ENCODE measurements at places on chromosomes 6 and 20. TPM values are rescaled to one million over a fixed set of nuclear protein-coding genes. Genes with fewer than 3 reads are reported as not detected.

GRCh38 chr6:112298021-112298745, 43.8 kb upstream of the LAMA4 start:
- DNase-seq = peak; percentile 69

DNA sequence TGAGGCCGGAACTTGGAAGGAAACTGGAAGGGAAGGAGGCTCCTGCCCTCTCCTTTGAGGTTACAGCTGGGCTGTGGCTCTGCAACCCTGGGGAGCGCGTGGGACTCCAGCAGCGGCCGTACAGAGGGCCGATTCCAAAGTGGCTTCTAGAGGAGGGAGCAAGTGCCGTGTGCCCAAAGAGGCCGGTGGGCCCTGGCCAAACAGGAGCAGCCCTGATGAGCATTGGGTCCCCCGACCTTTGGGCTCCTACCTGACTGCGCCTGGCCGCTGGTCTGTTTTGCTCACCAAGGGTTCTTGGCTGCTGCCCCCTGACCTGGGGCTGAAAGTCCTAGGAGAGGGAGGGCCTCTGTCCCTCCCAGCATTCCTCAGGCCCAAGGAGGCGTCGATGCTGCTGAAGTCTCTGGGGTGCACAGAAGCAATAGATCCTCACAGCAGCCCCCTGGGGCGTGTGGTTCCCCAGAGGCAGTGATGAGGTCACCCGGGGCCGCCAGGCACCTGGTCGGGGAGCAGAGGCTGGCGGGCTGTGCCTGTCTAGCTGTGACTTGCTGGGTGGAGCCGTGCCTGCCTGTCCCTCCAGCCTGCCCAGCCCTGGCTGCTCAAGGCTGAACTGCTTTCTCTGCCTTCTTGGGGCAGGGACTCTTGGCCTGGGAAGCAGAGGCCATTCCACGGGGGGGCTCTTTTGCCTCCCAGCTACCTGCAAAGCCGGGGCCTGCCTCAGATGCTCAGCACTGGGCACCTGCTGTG, 9.8 kb downstream of the RBM38 start:
- no peak for DNase-seq

- DNase-seq = no peak
These were observed 23.1 kb downstream of the FBXL4 start for GRCh38 chr6:98924647-98925046.

DNA sequence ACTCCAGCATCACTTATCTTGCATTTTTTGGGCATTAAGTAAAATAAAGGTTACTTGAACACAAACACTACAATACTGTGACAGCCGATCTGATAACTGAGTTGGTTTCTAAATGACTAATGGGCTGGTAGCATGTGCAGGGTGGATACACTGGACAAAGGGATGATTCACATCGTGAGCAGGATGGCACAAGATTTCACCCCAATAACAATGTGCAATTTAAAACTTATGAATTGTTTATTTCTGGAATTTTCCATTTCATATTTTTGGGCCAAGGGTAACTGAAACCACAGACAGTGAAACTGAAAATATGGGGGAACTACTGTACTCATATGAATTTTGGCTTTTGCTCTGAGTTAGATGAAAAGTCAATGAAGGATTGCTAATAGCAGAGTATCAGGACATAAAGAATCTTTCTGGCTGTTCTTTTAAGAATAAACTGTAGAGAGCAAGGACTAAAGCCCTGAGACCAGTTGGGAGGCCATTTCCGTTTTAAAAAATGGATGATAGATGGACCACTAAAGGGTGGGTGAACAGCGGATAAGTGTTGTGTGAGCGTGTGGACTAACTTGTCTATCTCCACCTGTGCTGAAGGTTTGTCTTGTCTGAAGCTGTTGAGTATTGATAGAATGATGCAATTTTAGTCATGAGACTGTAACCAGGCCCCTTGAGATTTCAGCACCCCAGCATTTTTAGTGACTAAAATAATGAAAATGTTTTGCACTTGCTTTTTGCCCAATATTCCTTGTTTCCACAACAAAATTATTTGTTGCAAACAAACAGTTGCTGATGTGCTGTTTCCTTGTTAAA, 8.2 kb downstream of the SPINT3 start:
- no peak for DNase-seq

GRCh38 chr6:120557554-120557953, 776.7 kb downstream of the TBC1D32 start:
- no peak for DNase-seq

DNA sequence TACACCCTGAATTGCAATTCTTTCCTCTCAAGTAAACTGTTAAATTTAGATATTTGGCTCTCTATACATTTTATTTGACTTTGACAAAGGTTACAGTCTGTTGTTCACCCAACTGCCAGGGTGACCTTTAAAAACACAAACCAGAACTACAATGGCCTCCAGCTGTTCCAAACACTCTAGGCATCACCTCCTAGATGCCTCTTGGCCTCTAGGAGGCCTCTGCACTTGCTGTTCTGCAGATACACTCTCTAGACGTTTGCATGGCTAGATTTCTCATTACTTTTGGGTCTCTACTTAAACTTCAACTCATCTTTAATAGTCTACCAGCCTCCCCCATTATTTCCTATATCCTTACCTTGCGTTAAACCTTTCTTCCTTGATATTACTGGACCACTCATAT, 102.8 kb upstream of the BEND3 start:
- no peak for DNase-seq

Gene CLPSL2
- polyA plus RNA-seq = not detected

DNA sequence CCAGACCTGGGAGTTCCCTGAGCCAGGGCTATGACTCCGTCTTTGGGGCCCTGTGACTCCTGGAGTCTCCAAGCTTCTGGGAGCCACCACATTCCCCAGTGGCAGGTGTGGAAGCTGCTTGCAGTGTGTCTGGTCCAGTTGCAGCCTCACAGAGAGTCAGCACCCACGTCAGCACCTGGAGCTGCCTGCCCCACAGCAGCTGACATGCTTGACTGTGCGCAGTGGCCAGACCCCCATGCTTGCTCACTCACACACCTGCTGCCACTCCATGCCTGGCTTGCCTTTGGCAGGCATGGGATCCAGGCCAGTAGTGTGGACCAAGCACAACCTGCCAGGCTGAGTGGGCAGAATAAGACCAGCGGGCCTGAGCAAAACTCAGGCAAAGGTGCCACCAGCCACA, 31.0 kb upstream of the ASIP start:
- DNase-seq = no peak

GRCh38 chr6:147467428-147467827, 41.1 kb upstream of the SAMD5 start:
- no peak for DNase-seq

DNA sequence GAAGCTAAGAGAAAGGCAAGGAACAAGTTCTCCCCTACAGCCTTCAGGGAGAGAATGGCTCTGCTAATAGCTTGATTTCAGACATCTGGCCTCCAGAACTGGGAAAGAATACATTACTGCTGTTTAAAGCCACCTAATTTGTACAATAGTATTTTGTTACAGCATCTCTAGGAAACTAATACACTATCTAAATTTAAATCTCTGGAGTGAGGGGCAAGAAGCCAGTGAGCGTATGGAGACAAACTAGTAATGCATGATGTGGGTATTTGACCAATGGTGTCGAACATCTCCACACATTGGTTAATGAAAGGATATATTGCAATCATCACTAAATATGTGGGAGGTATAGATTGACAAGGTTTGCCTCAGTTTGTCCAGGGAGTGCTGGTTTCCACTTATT, 451.5 kb downstream of the EPM2A start:
- DNase-seq = no peak

GRCh38 chr6:164106345-164106769, 691.8 kb downstream of the QKI start:
- DNase-seq = no peak

DNA sequence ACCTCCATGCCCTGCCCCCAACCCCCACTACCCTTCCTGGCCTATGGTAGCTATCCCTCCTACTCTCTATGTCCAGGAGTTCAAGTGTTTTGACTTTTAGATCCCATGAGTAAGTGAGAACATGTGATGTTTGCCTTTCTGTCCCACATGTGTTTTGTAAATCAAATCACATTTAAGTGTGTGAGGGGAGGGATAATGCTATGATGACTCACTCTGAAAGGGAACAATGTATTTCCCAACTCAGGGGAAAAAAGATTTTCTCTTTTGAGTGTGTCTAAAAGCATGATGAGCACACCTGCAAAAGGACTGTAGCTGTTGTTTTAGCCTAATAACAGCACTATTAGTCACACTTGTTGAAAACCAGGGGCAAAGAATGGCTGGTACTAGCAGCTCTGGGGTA, 193.7 kb downstream of the GJA10 start:
- DNase-seq = peak; percentile 46

DNA sequence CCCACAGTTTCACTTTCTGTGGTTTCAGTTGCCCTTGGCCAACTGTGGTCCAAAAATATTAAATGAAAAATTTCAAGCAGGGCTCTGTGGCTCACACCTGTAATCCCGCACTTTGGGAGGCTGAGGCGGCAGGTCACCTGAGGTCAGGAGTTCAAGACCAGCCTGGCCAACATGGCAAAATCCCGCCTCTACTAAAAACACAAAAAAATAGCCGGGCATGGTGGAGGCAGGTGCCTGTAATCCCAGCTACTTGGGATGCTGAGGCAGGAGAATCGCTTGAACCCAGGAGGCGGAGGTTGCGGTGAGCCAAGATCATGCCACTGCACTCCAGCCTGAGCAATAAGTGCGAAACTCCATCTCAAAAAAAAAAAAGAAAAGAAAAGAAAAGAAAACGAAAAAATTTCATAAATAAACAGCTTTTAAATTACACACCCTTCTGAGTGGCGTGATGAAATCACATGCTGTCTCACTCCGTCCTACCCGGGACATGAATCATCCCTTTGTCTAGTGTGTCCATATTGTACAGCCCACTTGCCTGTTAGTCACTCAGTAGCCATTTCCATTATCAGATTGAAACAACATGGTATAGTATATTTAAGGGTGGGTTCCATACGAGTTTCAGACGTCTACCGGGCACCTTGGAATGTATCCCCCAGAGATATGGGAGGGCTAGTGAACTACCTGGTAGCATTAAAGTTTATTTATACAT, 11.7 kb downstream of the PTPRK start:
- no peak for DNase-seq

- no peak for DNase-seq
These were observed 19.8 kb upstream of the AAR2 start for GRCh38 chr20:36216314-36217025.

Gene WFDC10B
- polyA plus RNA-seq = 0.29 TPM

DNA sequence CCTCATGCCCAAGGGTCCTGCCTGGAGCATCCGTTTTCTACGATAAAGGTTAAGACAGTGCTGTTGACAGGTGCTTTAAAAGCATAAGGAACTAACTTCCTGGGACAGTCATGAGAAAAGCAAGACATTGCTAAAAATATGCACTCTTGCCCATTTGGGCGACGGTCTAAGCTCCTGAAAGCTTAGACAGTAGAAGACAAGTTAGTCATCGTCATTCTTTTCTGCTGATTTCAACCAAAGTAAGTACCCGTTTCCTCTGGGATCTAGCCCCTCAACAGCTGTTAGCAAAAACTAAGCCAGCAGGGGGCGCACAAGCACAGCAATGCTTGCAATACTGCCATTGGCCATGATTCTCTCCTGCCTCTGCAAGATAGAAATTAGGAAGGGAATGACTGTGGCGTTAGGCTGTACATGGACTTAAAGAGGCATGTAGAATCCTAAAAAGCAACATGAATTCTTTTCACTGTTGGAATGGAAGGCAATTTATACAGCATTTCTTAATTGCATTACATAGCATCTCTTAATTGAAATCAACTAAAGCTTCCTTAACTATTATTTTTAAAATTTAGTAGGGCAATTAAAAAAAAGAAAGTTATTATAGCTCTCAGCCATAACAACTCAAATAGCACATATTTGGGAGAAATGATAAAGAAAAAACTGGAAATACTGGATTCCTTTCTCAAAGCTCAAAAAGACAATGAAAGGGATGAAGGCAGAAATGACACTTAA, 147.8 kb upstream of the RALGAPA2 start:
- peak; percentile 36 for DNase-seq

- DNase-seq = no peak
These were observed 198.3 kb upstream of the SMLR1 start for GRCh38 chr6:130628862-130629261.

Gene OR2H2
- polyA plus RNA-seq = not detected

Gene ELOVL2
- polyA plus RNA-seq = 2.9 TPM

GRCh38 chr6:6781172-6781872, 192.8 kb downstream of the LY86 start:
- no peak for DNase-seq

DNA sequence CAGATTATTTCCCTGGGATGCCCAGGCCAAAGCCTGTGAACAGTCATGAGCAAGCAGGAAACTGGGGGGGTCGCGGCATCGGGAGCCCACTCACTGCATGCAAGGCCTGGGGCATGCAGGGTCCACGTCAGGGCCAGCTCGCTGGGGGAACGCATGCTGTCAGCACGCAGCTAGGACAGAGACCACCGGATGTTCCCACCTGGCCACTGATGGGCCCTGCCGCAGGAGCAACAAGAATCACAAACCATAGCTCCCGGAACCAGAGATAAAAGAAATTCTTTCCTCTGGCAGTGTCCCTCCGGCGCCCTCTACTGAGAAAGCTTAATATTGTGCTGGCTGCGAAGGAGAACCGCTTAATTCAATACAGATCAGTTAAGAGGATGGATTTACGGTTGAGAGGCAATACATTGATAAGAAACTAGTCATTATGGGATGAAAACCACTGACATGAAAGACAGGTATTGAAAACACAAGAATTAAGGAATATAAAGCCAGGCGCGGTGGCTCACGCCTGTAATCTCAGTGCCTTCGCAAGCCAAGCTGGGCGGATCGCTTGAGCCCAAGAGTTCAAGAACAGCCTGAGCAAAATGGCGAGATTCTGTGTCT, 32.6 kb downstream of the C6orf15 start:
- DNase-seq = peak; percentile 41

Gene GABBR1
- polyA plus RNA-seq = 14.6 TPM

Gene DTD1
- polyA plus RNA-seq = 52.1 TPM

- DNase-seq = no peak
These were observed 24.2 kb downstream of the TBC1D7 start for GRCh38 chr6:13304101-13304500.

DNA sequence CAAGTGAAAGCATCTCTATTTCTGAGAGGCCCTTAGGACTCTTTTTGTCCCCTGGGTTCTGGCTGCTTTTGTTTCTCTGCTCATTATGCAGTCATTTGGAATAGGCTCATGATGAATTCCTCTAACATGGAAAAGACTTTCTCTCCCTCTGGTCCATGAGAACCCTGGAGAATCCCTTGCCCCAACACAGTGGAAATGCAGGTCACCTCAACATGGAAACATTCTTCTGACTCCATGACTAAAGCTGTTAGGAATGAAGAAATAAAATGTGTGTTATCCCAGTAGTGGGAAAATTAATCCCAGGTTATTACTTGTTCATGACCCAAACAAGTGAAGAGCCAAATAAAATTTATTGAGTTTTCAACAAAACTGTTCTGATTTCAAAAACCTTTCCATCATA, 458.6 kb downstream of the EPM2A start:
- DNase-seq = no peak

- DNase-seq = peak; percentile 99
These were observed 180.6 kb upstream of the CCN2 start for GRCh38 chr6:132131758-132132157.

Gene FABP7
- polyA plus RNA-seq = not detected

DNA sequence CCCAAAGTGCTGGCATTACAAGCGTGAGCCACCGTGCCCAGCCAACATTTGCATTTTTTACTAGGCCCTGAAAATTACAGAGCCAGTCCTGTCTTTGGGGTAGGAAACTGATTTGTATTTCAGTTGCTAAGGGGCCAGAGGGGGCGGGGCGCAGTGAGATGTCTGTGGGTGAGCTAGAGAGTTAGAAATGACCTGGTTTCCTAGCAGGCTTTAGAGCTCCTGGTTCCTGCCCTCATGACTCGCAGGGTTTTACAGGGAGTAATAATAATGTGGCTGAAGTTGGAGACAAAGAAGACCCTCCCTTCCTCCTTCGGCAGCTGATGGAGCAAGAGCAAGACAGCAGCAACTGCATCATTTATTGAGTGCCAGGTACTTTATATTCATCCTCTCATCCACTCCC, 131.5 kb downstream of the TFAP2C start:
- DNase-seq = no peak
